ENCODE measurements at places on chromosomes 7 and 10.

DNA sequence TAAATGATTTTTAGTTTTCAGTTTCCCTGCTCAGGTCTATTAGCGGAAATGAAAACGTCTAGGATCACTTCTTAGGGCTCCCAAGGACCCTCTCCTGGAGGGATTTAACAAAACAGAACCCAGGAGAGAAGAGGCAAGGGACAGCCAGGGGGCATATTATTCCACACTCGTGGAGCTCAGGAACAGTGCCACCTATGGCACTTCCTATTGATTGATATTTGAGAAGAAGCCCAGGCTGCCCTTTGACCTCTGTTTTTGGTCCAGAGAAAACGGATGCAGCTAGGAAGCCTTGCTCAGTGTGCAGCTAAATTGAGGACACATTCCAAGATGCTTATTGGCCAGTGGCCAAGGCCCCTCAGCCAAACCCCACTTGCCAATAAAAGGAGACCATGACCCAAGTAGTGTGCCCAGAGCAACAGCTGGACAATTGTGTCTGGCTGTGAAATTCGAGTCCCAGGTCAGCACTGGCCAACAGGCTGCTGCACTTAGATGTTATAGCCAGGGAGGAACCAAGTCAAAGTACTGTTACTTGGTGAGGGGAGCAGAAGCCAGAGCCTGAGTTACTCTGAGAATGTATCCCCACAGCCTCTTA is 24.0 kb upstream of the GPNMB start:
- DNase-seq = no peak

DNA sequence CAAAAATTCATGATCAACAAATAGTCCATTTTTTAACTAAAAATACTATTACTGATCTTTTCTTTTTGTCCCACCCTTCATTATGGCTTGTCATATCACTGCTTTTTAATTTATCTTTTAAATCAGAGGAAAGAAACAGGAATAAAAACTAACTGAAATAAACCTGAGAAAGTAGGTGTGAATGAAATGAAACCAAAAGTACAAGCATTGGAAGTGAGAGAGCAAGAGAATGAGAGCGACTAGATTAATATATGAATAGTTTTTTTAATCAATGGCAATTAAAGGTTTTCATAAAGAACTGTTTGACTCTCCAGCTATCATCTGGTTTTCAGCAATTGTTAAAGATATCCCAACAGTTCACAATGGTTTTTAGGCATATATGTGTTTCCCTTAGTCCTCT is 137.8 kb downstream of the SPAG6 start:
- no peak for DNase-seq

GRCh38 chr7:31652063-31652326 is 35.0 kb upstream of the PPP1R17 start:
- no peak for DNase-seq

GRCh38 chr7:29831705-29832104 is 25.4 kb downstream of the WIPF3 start:
- no peak for DNase-seq

GRCh38 chr10:69831231-69831855 is 29.6 kb downstream of the COL13A1 start:
- no peak for DNase-seq

DNA sequence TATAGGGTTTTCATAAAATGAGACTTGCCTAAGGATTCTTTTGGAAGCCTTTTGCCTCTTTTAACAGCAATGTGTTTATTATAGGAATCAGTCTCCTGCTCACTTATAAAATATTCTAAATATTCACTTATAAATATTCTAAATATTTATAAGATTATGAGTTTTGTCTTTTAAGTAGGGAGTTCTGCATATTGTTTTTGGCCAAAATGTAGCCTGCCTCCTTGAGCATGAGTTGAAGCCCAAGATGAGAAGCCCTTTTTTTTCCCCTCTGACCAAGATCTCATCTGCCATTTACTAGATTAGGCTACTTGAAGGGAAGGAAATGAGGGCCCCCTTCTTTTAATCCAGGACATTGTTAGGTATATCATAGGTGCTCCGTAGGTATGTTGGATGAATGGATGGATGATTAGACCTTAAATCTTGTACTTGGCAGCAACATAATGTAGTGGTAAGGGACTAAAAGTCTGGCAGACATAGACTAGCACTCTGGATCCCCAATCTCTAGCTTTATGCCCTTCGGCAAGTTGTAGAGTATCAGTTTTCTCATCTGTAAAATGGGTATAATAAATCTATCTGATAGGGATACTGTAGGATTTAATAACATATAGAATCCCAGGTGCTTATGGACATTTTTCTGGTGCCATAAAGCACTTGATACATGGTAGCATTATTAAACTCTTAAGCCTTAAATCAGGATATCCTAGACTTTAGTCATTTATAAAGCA is 59.1 kb downstream of the ARID5B start:
- peak; percentile 15 for DNase-seq
